ENCODE measurements at places on chromosomes 12 and 14.

DNA sequence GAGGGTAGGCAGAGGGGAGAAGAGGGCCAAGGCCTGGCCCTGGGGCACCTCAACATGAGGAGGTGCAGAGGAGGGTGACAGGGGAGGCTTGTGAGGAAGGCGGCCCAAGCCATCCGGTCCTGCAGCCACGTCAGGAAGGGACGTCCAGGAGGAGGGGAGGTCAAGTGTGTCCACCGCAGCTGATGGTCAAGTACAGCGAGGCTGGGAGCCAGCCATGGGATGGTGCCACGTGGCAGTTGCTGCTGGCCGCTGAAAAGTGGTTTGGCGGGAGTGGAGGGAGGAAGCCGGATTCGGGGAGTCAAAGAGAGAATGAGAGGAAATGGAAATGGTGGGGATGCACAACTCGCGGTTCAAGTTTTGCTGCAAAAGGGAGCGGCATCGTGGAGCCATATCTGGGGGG is 41.2 kb downstream of the PRIMA1 start:
- DNase-seq = no peak

DNA sequence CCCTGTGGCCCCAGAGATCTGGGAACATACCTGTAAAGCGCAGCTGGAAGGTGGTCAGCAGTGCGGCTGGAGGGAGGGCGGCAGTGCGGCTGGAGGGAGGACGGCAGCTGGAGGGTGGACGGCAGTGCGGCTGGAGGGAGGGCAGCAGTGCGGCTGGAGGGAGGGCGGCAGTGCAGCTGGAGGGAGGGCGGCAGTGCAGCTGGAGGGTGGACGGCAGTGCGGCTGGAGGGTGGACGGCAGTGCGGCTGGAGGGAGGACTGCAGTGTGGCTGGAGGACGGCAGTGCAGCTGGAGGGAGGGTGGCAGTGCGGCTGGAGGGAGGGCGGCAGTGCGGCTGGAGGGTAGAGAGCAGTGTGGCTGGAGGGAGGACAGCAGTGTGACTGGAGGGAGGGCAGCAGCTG is 23.5 kb downstream of the LRCOL1 start:
- DNase-seq = no peak

DNA sequence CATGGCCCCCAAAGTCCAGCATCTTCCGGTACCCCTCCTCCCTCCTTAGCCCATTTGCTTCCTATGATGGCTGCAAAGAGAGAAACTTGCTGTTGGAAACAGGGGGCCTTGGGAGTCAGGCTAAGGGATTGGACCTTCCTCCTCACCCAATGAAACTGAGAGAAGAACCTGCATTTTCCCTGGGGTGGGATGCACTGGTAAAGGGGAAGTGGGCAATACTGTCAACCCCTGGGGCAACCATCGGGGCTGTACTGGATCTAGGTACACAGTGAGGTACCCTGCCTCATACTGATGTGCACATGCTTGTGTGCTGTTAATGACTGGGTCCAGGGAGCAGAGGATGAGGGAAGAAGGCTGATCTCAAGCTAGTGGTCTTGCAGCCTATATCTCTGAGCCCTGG is 11.0 kb upstream of the JPH4 start:
- no peak for DNase-seq

DNA sequence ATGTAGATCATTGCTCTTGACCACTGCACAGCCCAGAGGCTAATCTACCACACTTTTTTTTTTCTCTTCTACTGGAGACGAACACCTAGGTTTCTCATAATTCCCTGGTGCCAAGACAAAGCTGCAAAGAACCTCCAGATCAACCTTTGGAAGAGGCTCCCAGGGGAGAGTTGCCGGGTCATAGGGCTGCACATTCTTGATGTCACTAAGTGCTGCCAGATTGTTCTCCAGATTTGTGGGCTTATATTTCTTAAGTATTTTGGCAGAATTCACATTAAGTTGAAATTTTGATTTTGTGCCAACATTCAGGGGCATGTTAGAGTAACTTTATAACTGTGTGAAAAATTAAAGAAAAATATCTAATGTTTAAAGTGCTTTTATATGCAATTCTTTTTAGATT is 13.5 kb upstream of the PDZRN4 start:
- no peak for DNase-seq

DNA sequence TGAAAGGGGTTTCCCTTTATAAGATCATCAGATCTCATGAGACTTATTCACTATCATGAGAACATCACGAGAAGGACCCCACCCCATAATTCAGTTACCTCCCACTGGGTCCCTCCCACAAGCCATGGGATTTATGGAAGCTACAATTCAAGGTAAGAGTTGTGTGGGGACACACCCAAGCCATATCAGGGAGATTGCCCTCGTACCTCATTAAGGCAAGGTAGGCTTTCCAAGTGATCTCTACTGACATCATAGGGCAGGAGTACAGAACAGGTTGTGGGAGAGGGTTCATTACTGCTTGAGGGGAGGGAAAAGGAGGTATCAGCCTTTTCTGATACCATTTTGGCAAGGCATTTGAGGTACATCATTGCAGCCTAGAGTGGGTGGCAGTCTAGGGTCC is 524.6 kb downstream of the PRKD1 start:
- no peak for DNase-seq

- DNase-seq = no peak
Observed at GRCh38 chr14:40240245-40240859, 808.1 kb upstream of the FBXO33 start.

GRCh38 chr12:132620113-132620898 is 1.7 kb downstream of the P2RX2 start:
- no peak for DNase-seq

GRCh38 chr14:22218728-22219127 is 370.3 kb downstream of the DAD1 start:
- no peak for DNase-seq

GRCh38 chr12:19572920-19573558 is 133.7 kb downstream of the AEBP2 start:
- DNase-seq = peak; percentile 32
